ENCODE measurements at places on chromosomes 4 and X.
A peak's percentile ranks its signal among the peaks of the same experiment; 100 is the strongest.

- DNase-seq, result peak; percentile 63
Measured at GRCh38 chrX:52424656-52425055, 55.8 kb downstream of the XAGE2 start.

GRCh38 chr4:153518637-153519389 is 52.7 kb downstream of the TMEM131L start:
- no peak for DNase-seq

GRCh38 chr4:56768316-56768715 is 53.2 kb downstream of the SPINK2 start:
- DNase-seq, result no peak

DNA sequence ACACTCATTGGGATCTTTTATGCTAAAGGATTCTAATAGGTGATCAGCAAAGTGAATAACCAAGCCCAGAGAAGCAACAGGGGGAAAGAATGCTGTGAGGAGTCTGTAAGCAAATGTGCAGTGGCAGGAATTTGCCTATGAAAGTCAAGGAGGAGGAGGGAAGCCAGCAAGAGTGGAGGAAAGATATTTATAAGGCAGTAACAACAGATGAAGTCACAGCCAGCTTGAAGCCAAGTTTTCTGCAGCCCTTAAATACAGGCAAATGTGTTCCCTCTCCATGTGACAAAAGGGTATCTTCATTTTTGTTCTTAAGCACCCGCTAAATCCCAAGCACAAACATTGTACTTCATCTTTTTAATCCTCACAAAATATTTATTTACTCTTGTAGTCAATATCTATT is 275.0 kb upstream of the CLNK start:
- DNase-seq, result no peak

DNA sequence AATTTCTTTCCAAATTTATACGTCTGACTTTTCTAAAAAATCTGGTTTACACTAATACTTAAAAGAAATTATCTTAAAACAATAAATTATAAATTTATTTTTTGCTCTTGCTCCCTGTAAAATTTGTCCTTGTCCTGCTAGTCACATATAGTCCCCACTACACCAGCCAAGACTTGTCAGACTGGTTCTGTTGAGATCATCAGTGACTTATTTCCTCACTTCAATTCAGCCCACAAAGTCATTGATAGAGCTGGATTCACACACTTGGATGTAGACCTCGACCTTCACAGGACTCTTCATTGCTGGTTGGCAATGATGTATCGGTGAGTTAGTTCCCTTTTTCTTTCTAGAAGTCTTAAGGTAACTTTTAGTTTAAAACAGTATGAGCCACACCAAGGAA is at the start of gene TMPRSS11E:
TMPRSS11E (plus strand) TSS at position 263 of the 400 bp plus-strand sequence; CDS start at position 313, 50 bp downstream.
- DNase-seq, result peak; percentile 92

DNA sequence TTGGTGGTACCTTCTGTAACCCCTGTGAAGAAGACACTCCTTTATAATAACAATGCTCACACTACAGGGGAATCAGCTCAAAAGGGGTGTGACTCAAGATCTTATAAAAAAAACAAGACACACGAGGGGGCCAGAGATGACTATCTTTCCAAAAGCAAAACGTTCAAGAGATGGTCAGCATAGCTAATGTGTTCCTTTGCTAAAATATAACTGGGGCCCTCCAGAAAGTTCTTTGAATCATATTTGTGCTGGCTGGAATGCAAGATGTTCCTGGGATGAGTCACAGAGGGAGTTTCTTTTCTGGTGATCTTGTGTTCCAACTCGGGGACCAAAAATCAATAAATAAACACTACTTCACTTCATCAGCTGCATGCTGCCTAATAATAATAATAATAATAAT is 46.5 kb downstream of the RAI2 start:
- DNase-seq, result peak; percentile 67

- DNase-seq, result peak; percentile 68
Measured at GRCh38 chr4:166460769-166461550, 587.9 kb downstream of the TLL1 start.

GRCh38 chr4:146291313-146291712 is 77.0 kb downstream of the REELD1 start:
- no peak for DNase-seq

DNA sequence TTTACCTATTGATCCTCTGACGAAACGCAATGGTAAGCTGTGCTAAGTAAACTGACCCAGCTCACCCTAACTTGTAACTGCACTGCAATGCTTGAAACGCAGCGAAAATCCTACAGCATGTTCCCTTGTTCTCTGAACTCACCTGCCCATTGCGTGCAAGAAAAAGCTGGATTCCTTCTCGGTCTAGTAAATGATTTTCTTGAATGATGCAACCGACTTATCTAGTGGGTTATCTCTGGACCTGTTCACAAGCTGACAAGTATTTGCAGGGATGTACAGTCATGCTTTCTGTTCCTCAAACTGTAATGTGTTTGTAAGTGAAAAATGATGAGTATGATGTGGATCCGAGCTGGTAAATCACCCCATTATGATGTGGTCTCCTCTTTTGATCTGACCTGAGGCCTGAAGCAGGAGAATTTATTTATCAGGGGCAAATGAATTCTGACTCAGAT is 140.1 kb downstream of the BTC start:
- DNase-seq, result peak; percentile 92

- DNase-seq, result no peak
Measured at GRCh38 chr4:185845966-185846365, 34.0 kb upstream of the SORBS2 start.

- no peak for DNase-seq
Measured at GRCh38 chr4:13733817-13734216, 106.3 kb upstream of the BOD1L1 start.

- DNase-seq, result no peak
Measured at GRCh38 chr4:1578251-1578773, 105.8 kb downstream of the FAM53A start.

DNA sequence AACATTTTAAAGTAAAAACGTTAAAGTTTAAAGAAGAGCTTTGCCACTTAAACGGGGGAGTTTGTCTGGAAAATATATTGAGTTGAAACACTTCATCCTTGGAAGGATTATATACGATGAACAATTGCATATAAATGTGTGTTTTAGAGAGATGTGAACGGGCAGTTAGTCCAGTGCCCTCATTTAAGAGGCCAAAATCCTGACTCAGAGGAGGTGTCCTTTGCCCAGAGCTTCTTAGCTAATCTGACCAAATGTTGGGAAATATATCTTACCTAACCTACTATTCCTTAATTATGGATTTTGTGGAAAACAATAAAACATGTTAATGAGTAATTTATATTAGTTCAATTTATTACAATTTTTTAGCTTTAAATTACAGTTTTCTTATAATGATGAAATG is 327.2 kb upstream of the DIPK2B start:
- no peak for DNase-seq

GRCh38 chr4:87026800-87027495 is 92.1 kb downstream of the AFF1 start:
- DNase-seq, result no peak

- peak; percentile 75 for DNase-seq
Measured at GRCh38 chrX:141641138-141641537, 51.6 kb downstream of the SPANXA2 start.

DNA sequence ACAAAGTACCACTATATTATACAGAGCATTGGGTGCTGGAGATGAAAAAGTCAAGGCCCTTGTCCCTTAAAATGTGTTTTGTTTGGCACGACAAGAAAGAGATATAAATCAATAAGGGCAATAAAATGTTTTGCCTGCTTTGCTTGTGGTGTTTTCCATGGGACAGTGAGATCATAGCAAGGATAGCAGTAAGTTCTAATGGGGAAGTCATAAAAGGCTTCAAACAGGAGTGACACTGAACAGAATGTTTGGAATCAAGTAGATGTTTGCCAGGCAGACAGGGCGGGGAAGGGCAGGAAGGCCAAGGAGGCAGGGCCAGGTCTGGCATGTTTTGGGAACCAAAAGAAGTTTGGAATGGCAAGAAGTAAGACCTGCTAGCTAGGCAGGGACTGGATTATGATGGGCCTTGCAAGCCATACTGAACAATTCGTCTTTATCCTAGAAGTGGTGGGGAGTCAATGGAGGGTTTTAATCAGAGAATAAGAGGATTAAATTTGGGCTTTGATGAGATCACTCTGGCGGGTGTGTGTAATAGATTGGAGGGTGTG is 16.4 kb downstream of the FGF2 start:
- peak; percentile 8 for DNase-seq

DNA sequence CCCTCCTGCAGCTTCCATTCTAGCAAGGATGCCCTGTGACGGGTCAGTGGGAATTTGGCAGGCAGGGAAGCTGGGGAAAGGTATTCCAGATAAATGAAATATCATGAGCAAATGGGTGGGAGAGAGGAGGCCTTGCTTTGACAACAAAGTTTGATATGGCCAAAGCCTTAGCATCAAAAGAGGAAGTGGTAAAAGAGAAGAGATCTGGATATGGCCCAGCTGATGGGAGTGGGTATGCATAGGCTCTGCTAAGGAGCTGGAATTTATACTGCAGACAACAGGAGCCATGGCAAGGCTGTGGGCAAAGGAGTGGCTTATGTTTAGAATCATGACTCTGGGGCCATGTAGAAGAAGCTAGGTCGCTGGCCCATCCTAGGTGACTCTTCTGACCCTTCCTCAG is 89.2 kb downstream of the PJA1 start:
- no peak for DNase-seq

- DNase-seq, result no peak
Measured at GRCh38 chr4:156191044-156191781, 237.5 kb upstream of the CTSO start.

- peak; percentile 7 for DNase-seq
Measured at GRCh38 chr4:174707051-174707676, 121.9 kb downstream of the GLRA3 start.

GRCh38 chrX:71183341-71183740 is 38.7 kb downstream of the NLGN3 start:
- DNase-seq, result no peak

GRCh38 chr4:58247792-58248191 is 1137.6 kb upstream of the IGFBP7 start:
- DNase-seq, result peak; percentile 53
